ENCODE measurements at places on chromosomes 13 and 19.

GRCh38 chr19:21848706-21849105, 12.7 kb upstream of the ZNF43 start:
- H3K36me3 ChIP-seq, result peaks cover 4% of the 10 kb centered on the region
- H3K27me3 ChIP-seq, result no peaks in the 10 kb centered on the region
- DNase-seq, result peak; percentile 19

GRCh38 chr13:51731759-51732158, 72.2 kb downstream of the DHRS12 start:
- no peak overlapping the region for H3K27ac ChIP-seq
- H3K4me1 ChIP-seq, result no peaks in the 10 kb centered on the region
- H3K27me3 ChIP-seq, result no peaks in the 10 kb centered on the region
- H3K4me3 ChIP-seq, result no peak overlapping the region
- DNase-seq, result no peak

DNA sequence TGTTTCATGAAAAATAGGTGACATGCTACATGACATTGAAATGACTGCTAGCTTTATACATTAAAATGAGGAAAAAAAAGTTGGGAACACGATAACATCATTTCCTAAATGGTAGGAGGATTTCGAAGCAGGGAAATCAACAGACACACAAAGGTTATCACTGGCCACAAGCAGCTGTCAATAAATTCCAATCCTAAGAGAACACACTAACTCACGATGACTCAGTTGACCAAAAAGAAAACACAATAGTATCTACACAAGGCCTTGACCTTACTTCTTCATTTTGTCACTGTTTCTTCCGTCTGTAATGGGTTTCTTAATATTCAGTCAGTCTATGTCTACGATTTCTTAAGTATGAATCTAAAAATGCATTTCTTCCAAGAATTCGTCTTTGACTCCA, 36.5 kb downstream of the STARD13 start:
- H3K4me3 ChIP-seq, result no peak overlapping the region
- peaks cover 56% of the 10 kb centered on the region for H3K4me1 ChIP-seq
- H3K27me3 ChIP-seq, result no peaks in the 10 kb centered on the region
- peak; percentile 35 for DNase-seq

GRCh38 chr19:51224163-51224641, 678 bp upstream of the CD33 start:
- DNase-seq, result no peak
- no peaks in the 10 kb centered on the region for H3K27me3 ChIP-seq
- no peak overlapping the region for H3K4me3 ChIP-seq
- no peaks in the 10 kb centered on the region for H3K4me1 ChIP-seq
- H3K36me3 ChIP-seq, result no peaks in the 10 kb centered on the region

GRCh38 chr19:42568006-42568405, 26.7 kb downstream of the CEACAM8 start:
- no peak for DNase-seq
- no peak overlapping the region for H3K27ac ChIP-seq
- H3K4me1 ChIP-seq, result peaks cover 14% of the 10 kb centered on the region
- H3K4me3 ChIP-seq, result no peak overlapping the region
- H3K27me3 ChIP-seq, result no peaks in the 10 kb centered on the region

DNA sequence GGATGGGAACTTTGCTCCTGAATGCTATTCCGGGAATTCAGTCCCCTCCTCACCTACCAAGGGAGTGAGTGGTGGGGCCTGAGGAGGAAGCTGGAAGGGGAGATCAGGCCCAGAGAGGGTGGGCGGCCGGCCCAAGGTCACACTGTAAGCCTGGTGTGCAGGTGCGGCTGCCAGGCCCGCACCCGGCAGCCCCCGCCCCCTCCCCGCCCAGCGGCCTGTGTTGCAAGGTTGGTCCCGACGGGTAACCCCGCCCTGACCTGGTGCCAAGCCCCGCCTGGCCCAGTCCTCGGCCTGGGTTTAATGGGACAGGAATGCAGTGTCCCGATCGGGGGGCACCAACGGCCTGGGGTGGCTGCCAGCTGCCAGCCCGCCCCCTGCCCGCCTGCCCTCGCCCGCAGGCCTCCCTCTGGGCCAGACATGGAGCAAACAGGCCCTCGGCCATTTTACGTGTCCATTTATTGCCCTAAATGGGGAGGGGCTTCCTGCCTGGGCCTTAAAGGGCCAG, 5.5 kb downstream of the ZBTB7A start:
- H3K4me3 ChIP-seq, result no peak overlapping the region
- peaks cover 3% of the 10 kb centered on the region for H3K4me1 ChIP-seq
- no peak for DNase-seq
- H3K27ac ChIP-seq, result no peak overlapping the region
- H3K27me3 ChIP-seq, result no peaks in the 10 kb centered on the region

GRCh38 chr19:20969498-20969897, 46.4 kb downstream of the ZNF85 start:
- H3K36me3 ChIP-seq, result no peaks in the 10 kb centered on the region
- no peak for DNase-seq
- H3K27me3 ChIP-seq, result no peaks in the 10 kb centered on the region
- H3K27ac ChIP-seq, result no peak overlapping the region
- H3K4me1 ChIP-seq, result no peaks in the 10 kb centered on the region
- no peak overlapping the region for H3K4me3 ChIP-seq

- H3K27me3 ChIP-seq, result no peaks in the 10 kb centered on the region
- H3K36me3 ChIP-seq, result no peaks in the 10 kb centered on the region
Measured at GRCh38 chr19:47723581-47723940, 10.3 kb downstream of the EHD2 start.

- no peak overlapping the region for H3K4me3 ChIP-seq
- H3K4me1 ChIP-seq, result no peaks in the 10 kb centered on the region
- no peak overlapping the region for H3K27ac ChIP-seq
- no peaks in the 10 kb centered on the region for H3K27me3 ChIP-seq
- no peak for DNase-seq
- H3K36me3 ChIP-seq, result no peaks in the 10 kb centered on the region
Measured at GRCh38 chr19:29650772-29651387, 14.4 kb upstream of the PLEKHF1 start.

GRCh38 chr13:73671732-73672131, 462.5 kb downstream of the KLF12 start:
- no peak overlapping the region for H3K4me3 ChIP-seq
- H3K36me3 ChIP-seq, result no peaks in the 10 kb centered on the region
- no peak overlapping the region for H3K27ac ChIP-seq
- H3K27me3 ChIP-seq, result no peaks in the 10 kb centered on the region

DNA sequence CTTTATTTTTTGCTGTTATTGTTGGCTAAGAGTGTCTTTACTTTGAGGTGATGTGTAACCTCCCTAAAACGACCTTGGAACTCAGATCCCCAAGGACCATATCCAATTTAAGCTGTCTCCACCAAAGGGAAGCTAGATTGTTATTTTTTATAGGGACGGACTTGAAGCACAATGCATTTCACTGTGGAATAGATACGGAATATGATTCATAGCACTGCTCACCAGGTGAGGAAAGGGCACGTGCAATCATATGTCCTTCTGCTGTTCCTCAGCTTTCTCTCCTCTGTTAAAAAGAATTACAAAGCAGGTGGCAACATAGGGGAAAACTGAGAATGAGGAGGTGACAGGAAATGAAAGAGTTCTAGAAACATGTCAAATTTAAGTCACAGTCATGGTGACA, 679.0 kb downstream of the PCDH9 start:
- H3K4me3 ChIP-seq, result no peak overlapping the region
- no peaks in the 10 kb centered on the region for H3K4me1 ChIP-seq
- DNase-seq, result no peak
- H3K27me3 ChIP-seq, result no peaks in the 10 kb centered on the region
- no peak overlapping the region for H3K27ac ChIP-seq
- no peaks in the 10 kb centered on the region for H3K36me3 ChIP-seq

All from cardiac muscle cell (in vitro differentiated cells and primary cell).